ENCODE measurements at places on chromosomes 1 and 21.
A peak's percentile ranks its signal among the peaks of the same experiment; 100 is the strongest.

- no peak overlapping the region for H3K4me3 ChIP-seq
- H3K36me3 ChIP-seq = peaks cover 5% of the 10 kb centered on the region
- H3K27ac ChIP-seq = no peak overlapping the region
- DNase-seq = no peak
- H3K27me3 ChIP-seq = no peaks in the 10 kb centered on the region
- H3K4me1 ChIP-seq = no peaks in the 10 kb centered on the region
Measured at GRCh38 chr1:205546541-205546940, 42.1 kb downstream of the CDK18 start.

GRCh38 chr1:117171900-117172511 lies 38.7 kb downstream of the VTCN1 start:
- H3K4me3 ChIP-seq = no peak overlapping the region
- no peak for DNase-seq
- no peaks in the 10 kb centered on the region for H3K36me3 ChIP-seq
- peaks cover 3% of the 10 kb centered on the region for H3K4me1 ChIP-seq
- H3K27ac ChIP-seq = no peak overlapping the region
- H3K27me3 ChIP-seq = no peaks in the 10 kb centered on the region

DNA sequence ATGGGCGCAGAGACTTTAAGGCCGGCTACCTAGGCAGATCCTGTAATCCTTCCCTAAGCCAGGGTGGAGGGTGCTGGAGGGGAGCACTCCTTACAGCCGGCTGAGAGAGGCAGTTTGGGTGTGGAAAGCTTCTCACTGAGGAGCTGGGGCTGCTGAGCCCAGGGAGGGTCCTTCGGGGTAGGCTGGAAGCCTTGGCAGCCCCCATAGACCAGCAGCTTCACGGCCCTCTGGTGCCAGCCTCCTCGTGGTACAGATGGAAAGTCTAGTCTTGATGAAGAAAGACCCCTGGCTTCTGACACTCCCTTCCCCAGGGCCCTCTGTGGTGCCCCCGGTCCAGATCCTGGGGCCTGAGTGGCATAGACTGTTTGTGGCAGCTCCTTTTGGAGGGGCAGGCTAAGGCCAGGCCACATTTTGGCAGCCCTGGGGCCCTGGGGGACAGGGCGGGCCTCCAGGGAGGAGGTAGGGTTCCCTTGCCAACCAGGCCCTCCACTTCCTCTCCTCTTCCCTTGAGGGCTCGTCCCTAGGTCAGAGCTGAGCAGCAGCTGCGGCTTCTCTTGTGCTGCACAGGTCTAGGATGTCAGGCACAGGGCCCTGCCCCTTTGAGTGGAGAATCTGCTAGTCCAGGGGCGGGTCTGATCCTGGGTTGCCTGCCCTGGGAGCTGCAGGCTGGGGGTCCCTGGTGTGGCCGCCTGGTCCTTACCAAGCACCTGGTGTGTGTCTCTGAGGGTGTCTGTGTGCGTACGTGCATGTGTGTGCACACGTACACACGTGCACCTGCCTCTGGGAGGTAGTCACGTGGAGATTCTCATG lies 4.8 kb downstream of the AMPD2 start:
- H3K4me3 ChIP-seq = no peak overlapping the region
- H3K36me3 ChIP-seq = peaks cover 32% of the 10 kb centered on the region
- no peaks in the 10 kb centered on the region for H3K27me3 ChIP-seq
- no peak overlapping the region for H3K27ac ChIP-seq
- DNase-seq = peak; percentile 29

GRCh38 chr1:174156437-174156836 lies 2.9 kb upstream of the RABGAP1L start:
- no peak for DNase-seq
- no peaks in the 10 kb centered on the region for H3K27me3 ChIP-seq
- no peak overlapping the region for H3K4me3 ChIP-seq
- no peaks in the 10 kb centered on the region for H3K36me3 ChIP-seq

DNA sequence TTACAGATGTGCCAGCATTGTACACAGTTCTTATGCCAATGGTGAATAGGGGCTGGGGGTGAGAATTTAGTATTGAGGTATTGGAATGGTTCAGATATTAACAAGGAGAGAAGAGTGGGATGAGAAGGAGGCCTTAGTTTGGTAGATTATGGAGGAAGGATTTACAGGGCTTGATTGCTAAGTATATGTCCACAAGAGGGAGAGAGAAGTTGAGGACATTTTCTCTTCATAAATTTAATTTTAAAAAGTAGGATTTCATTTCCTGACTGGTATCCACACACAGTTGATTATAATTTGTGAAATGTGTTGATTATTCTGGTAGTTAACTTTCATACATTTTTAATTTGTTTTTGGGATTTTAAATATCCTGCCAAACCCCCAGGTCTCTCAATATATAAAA lies 213.0 kb downstream of the ADGRL2 start:
- H3K27me3 ChIP-seq = no peaks in the 10 kb centered on the region
- no peaks in the 10 kb centered on the region for H3K4me1 ChIP-seq
- H3K27ac ChIP-seq = no peak overlapping the region
- no peaks in the 10 kb centered on the region for H3K36me3 ChIP-seq
- no peak for DNase-seq

GRCh38 chr1:113930499-113931161 lies 1.5 kb downstream of the HIPK1 start:
- peak overlapping the region; percentile 91 for H3K4me3 ChIP-seq
- no peaks in the 10 kb centered on the region for H3K27me3 ChIP-seq
- H3K27ac ChIP-seq = no peak overlapping the region
- no peaks in the 10 kb centered on the region for H3K4me1 ChIP-seq

DNA sequence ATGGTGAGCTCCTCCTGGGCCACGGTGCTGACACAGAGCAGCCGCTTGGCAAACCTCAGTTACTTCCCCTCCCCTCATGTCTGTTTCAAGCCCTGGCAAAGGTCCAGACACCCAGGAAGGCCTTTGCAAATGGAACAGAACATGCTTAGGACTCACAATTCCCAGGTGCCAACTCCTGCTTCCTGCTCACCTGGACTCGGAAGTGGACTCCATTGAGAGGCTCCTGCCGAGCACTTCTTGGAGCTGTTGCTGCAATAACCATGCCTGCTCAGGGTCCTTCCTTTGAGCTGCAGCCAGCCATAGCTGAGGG lies 10.7 kb downstream of the DCST2 start:
- no peak overlapping the region for H3K27ac ChIP-seq
- H3K4me3 ChIP-seq = no peak overlapping the region
- DNase-seq = no peak
- H3K4me1 ChIP-seq = no peaks in the 10 kb centered on the region

DNA sequence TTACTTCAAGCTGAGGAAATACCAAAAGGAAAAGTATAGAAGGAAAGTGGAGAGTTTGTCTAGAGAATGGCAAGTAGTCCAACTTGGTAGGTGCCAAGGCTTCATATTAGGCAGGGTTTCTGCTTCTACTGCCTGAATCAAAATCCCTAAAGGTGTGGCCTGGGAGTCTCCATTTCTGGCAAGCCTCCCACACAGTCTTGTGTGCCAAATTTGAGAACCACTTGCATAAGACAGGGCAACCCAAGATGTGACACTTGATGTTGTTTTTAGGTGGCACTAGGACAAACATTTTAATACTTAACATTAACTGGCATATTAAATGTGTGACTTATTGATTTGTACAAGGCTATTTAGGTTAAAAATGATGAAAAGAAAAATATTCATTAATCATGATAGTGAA lies 60.1 kb downstream of the ATG4C start:
- H3K4me1 ChIP-seq = no peaks in the 10 kb centered on the region
- DNase-seq = no peak
- no peak overlapping the region for H3K27ac ChIP-seq
- no peak overlapping the region for H3K4me3 ChIP-seq

DNA sequence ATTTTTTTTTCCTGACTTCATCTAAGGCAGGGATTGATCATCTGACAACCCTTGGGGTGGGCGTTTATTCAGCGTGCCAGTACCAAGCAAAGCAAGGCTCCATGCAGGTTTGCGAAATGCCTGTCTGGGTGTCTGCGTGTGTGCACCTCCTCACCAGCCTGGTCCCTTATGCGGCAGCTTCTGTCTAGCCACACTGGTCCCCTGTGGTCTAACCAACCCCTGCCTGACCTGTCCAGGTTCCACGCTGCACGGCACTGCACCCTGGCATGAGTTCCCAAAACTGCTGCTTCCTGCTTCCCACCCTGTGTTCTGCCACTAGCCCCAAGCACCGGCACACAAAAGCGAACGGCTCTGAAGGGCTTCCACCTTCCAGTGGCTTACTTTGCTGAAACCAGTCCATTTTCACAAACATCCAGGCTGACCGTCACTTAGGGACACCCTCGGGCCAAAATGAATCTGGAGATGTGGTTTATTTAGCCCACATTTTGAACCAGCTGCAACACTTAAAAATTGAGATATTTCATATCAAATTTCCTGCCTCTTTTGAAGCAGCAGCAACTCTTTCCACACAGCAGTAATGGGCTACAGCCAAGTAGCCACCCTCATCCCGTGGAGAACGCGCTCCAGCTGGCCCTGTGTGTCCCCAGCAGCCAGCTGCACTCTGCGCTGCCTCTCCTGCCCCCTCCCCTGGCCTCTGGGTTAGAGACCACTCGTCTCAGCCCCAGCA lies 55.7 kb downstream of the HLCS start:
- no peak overlapping the region for H3K4me3 ChIP-seq
- no peak for DNase-seq
- no peaks in the 10 kb centered on the region for H3K27me3 ChIP-seq
- H3K4me1 ChIP-seq = peaks cover 6% of the 10 kb centered on the region
- H3K36me3 ChIP-seq = no peaks in the 10 kb centered on the region

- no peaks in the 10 kb centered on the region for H3K27me3 ChIP-seq
- peak; percentile 74 for DNase-seq
- H3K4me1 ChIP-seq = no peaks in the 10 kb centered on the region
- no peaks in the 10 kb centered on the region for H3K36me3 ChIP-seq
- H3K4me3 ChIP-seq = no peak overlapping the region
Measured at GRCh38 chr1:222387007-222387814, 160.7 kb downstream of the HHIPL2 start.

DNA sequence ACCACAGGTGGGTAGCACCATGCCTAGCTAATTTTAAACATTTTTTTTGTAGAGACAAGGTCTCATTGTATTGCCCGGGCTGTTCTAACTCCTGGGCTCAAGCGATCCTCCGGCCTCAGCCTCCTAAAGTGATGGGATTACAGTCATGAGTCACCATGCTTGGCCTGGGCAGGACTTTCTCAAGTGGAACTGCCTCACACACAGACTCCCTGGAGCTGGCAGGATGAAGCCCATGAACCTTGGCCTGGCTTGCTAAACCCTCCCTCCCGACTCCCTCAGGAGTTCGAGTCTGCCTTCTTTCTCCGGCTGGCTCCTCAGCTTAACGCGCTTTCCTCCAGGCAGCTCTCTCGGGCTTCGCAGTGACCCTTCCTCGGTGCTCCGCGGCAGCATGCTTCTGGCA lies 7.7 kb upstream of the ECE1 start:
- no peaks in the 10 kb centered on the region for H3K36me3 ChIP-seq
- DNase-seq = no peak
- H3K4me1 ChIP-seq = 0 out of 2 replicates have a peak, but pooled peaks cover 3% of the 10 kb centered on the region
- no peaks in the 10 kb centered on the region for H3K27me3 ChIP-seq

GRCh38 chr1:232917053-232917452 lies 33.4 kb upstream of the NTPCR start:
- H3K27ac ChIP-seq = no peak overlapping the region
- no peaks in the 10 kb centered on the region for H3K27me3 ChIP-seq
- H3K4me1 ChIP-seq = no peaks in the 10 kb centered on the region
- H3K4me3 ChIP-seq = no peak overlapping the region

DNA sequence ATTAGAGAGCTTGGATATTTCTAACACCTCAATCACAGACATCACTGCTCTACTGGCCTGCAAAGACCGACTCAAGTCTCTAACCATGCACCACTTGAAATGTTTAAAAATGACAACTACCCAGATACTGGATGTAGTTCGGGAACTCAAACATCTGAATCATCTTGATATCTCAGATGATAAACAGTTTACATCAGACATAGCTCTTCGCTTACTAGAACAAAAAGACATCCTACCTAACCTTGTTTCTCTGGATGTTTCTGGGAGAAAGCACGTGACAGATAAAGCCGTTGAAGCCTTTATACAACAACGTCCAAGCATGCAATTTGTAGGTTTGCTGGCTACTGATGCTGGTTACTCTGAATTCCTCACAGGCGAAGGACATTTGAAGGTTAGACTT lies 45.1 kb downstream of the ZYG11B start:
- H3K4me3 ChIP-seq = no peak overlapping the region
- H3K4me1 ChIP-seq = no peaks in the 10 kb centered on the region
- H3K36me3 ChIP-seq = no peaks in the 10 kb centered on the region

DNA sequence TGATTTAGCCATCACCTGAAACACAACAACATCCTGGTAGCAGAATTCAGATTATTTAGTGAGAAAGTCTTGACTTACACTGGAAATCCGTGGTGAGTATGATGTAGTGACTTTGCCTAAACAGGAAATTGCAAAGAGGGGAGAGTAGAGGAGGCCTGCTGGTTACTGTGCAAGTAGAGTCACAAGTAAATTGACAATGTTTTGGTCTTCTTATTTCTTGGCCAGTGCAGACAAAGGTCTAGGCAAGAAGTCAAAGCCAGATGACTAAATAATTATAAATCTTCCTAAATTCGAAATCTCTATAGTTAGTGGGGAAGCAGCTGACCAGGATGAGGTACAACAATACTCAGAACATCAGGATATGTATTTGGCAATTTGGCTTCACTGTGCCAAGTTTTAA lies 159.5 kb upstream of the KCTD3 start:
- no peak overlapping the region for H3K27ac ChIP-seq

GRCh38 chr1:56539520-56539931 lies 39.8 kb downstream of the PLPP3 start:
- H3K27ac ChIP-seq = no peak overlapping the region
- H3K36me3 ChIP-seq = peaks cover 46% of the 10 kb centered on the region

- no peak for DNase-seq
- no peak overlapping the region for H3K27ac ChIP-seq
- H3K4me3 ChIP-seq = peak overlapping the region; percentile 94
Measured at GRCh38 chr1:161044535-161044907, 1.3 kb downstream of the USF1 start.

- no peaks in the 10 kb centered on the region for H3K4me1 ChIP-seq
- H3K36me3 ChIP-seq = no peaks in the 10 kb centered on the region
- no peak for DNase-seq
- no peak overlapping the region for H3K27ac ChIP-seq
- no peaks in the 10 kb centered on the region for H3K27me3 ChIP-seq
Measured at GRCh38 chr1:101496109-101496508, 259.3 kb downstream of the S1PR1 start.

- no peaks in the 10 kb centered on the region for H3K27me3 ChIP-seq
- no peak for DNase-seq
- no peak overlapping the region for H3K4me3 ChIP-seq
- no peaks in the 10 kb centered on the region for H3K4me1 ChIP-seq
- H3K27ac ChIP-seq = no peak overlapping the region
Measured at GRCh38 chr1:202584707-202585589, 125.3 kb downstream of the SYT2 start.
